Right lobe of liver (tissue), 6 donors: ENCODE measurements at places on chromosomes 3 and 15. TPM values are rescaled to one million over a fixed set of nuclear protein-coding genes. Genes with fewer than 3 reads are reported as not detected.

Gene UBAP1L
- 1.6 TPM for total RNA-seq

Gene CRBN
- 26.1 TPM for total RNA-seq

Gene SOX14
- not detected for total RNA-seq

Gene SIDT1
- total RNA-seq, result 0.53 TPM

Gene CRABP1
- not detected for total RNA-seq

Gene GPR176
- 0.97 TPM for total RNA-seq

Gene LYZL4
- total RNA-seq, result not detected

Gene SCG5
- 18.3 TPM for total RNA-seq

Gene CCDC191
- 0.91 TPM for total RNA-seq

Gene ASB14
- total RNA-seq, result not detected

Gene HYAL3
- 7.5 TPM for total RNA-seq

Gene LRRC28
- 21.8 TPM for total RNA-seq

Gene POLR2H
- 27.4 TPM for total RNA-seq

Gene ADGRG7
- 27.2 TPM for total RNA-seq

DNA sequence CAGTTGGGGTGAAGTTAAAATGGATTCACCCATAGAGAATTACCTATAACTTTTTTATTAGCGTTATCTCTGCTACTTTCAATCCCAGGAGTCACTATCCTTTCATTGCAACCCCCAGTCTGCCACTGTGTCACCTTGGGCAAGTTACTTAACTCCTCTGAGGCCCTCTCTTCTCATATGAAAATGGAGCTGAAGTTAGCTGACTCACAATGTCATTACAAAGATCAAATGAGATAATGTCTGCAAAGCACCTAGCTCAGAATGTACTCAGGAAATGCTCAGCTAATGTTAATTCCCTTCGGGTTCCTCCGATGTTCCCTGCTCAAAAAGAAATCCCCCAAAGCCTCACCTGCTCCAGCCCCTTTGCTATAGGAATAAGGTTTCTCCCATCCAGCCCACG is 50.0 kb downstream of the TRIM42 start:
- DNase-seq, result no peak

DNA sequence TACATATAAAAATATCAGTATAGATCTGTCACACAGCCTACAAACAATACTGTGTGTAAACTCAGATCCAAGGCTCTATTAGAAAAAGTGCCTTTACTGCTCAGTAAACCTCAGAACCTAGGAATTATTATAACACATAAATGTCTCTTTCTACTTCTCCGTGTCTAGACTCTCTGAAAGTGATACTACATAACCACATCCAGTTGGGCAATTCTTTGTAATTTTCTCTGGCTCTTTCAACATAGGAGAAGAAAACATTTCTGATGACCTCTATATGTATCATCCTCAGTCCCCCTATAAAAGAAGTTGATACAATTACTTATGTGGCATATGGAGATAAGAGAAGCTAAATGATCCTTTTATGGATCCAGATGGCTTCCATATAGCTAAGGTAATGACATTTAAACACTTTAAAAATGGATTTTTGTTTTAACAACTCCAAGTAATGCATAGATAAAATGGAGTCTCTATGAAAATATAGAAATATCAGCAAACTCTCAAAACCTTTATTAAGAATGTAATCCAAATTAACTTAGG is 104.5 kb downstream of the LSAMP start:
- no peak for DNase-seq

GRCh38 chr3:9452417-9452816 is 55.0 kb downstream of the SETD5 start:
- no peak for DNase-seq

GRCh38 chr15:29712149-29712885 is 110.0 kb downstream of the TJP1 start:
- DNase-seq, result no peak

- DNase-seq, result no peak
Measured at GRCh38 chr3:169362301-169362700, 301.2 kb downstream of the MECOM start.

DNA sequence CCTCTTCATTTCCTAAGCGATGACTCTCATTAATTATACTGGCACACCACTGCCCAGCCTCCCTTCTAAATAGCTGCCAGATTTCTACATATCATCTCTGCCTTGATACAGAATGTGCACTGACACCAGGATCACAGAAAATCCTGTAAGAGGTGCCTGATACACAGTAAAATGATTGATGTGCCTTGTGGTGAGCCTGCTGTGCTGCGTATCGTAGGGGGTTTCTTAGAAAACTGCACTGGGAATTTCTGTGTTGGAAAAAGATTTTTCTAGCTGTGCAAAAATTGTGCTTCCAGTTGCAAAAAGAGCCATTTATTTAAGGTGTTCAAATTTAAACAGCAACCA is 3.0 kb upstream of the PLCH1 start:
- no peak for DNase-seq

- DNase-seq, result no peak
Measured at GRCh38 chr15:97684249-97684648, 276.3 kb upstream of the ARRDC4 start.

- DNase-seq, result no peak
Measured at GRCh38 chr3:103992469-103992868, 1374.2 kb upstream of the ALCAM start.

- DNase-seq, result no peak
Measured at GRCh38 chr15:44066211-44066827, 128.8 kb downstream of the FRMD5 start.

GRCh38 chr3:170465955-170466354 is 47.3 kb downstream of the CLDN11 start:
- no peak for DNase-seq

- DNase-seq, result no peak
Measured at GRCh38 chr3:169090559-169090958, 573.0 kb downstream of the MECOM start.

GRCh38 chr3:113179235-113179824 is 32.0 kb upstream of the BOC start:
- no peak for DNase-seq

DNA sequence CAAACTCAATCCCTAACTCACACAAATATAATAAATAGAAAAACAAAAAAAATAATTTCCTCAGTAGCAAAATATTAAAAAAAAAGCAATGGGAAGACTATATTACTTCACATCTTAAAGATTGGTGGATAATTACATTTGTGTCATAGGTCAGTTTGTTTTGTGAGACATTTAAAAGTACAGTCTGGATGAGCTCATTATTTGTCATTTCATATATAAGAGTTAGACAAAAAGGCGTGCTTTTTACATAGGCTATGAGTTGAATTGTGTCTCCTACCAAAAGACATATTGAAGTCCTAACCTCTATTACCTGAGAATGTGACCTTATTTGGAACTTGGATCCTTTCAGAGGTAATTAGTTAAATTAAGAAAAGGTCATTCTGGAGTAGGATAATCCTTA is 710.1 kb upstream of the CBLB start:
- no peak for DNase-seq

DNA sequence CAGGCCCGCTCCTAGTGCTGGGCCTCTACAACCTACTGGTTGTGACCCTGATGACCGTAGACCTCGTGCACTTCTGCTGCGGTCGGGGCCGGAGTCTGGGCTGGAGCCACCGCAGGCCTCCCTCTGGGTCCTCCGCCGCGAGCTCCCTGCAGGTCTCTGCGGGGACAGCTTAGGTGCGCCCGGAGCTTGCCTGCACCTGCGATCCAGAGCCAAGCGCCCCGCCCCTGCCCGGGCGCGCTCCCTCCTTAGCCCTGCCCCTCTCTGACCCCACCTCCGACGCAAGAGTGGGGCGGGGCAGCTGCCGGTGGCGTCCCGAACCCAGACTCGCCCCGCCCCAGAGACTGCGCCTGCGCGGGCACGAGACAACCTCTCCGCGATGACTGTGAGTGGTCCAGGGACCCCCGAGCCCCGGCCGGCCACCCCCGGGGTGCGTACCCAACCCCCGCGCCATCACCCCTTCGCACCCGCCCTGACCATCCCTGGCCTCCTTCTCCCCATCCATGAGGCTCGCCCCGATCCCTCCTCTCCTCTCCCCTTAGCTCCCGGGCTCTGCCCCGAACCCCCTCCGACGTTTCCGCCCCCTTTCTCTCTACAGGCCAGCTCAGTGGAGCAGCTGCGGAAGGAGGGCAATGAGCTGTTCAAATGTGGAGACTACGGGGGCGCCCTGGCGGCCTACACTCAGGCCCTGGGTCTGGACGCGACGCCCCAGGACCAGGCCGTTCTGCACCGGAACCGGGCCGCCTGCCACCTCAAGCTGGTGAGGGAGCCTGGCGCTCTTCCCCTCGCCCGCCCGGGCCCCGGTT is at the start of gene UNC45A:
UNC45A (plus strand) TSS at position 337 of the 803 bp plus-strand sequence; CDS start at position 377, 40 bp downstream.
- peak; percentile 97 for DNase-seq

DNA sequence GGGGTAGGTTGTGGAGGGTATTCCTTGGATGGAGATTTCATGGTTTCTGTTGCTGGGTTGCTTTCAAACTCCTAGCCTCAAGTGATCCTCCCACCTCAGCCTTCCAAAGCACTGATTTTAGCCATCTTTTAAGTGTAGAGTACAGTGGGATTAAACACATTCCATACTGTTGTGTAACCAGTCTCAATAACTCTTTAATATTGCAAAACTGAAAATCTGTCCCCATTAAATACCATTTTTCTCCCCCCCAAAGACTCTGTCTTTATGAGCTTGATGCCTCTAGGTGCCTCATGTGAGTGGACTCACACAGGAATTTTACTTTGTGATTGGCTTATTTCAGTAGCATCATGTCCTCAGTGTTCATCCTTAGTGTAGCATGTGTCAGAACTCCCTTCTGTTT is 74.7 kb upstream of the ATP10A start:
- no peak for DNase-seq

- DNase-seq, result no peak
Measured at GRCh38 chr3:47669026-47669749, 90.5 kb upstream of the CSPG5 start.

GRCh38 chr15:64934023-64934422 is 22.3 kb downstream of the ANKDD1A start:
- no peak for DNase-seq

GRCh38 chr3:195036574-195036973 is 234.4 kb downstream of the XXYLT1 start:
- no peak for DNase-seq

DNA sequence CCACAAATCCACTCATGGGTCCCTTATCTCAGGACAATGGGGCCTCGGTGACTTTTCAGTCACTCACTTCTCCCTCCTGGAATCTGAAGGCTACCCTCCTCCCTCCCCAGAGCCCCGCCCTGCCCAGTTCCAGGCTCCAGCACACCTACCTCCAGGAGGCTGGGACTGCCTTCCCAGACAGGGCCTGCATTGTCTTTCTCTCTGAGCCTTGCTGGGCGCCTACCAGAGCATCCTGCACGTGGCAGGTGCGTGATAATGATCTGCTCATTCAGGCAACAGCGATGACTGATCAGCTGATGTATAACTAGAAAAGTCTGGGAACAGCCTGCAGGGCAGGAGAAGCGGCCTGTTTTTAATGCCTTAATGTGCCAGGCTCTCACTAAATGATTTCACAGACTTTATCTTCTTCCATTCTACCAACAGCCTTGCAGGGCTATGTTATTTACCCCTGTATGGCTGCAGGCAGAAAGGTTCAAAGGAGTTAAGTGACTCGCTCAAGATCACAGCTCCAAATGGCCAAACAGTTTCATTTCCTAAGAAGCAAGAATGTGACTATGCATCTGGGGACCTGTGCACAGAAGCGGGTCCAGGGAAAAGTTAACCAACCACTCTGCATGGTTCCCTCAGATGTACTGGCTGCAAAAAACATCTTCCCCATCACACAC is 6.3 kb downstream of the ADAMTS17 start:
- DNase-seq, result no peak

- DNase-seq, result peak; percentile 44
Measured at GRCh38 chr3:46565607-46566039, 479 bp downstream of the LRRC2 start.

- no peak for DNase-seq
Measured at GRCh38 chr3:89061259-89061658, 46.2 kb upstream of the EPHA3 start.

DNA sequence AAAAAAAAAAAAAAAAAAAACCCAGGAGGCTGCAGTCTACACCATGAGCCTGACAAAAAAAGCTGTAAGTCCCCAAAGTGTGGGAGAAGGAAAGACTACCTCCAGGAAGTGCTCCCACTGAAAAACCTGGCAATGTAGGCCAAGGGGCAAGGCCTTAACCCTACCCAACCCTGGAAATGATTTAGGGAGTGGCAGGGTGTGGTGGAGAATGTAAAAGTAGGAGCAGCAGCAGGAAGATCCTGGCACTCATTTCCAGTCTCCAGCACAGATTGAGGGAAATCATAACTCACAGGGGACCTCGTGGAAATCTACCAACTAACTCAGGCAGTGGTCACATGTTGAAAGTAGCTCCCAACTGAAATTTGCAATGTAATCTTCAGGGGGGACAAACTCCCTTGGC is 839.5 kb downstream of the EPHA3 start:
- no peak for DNase-seq

DNA sequence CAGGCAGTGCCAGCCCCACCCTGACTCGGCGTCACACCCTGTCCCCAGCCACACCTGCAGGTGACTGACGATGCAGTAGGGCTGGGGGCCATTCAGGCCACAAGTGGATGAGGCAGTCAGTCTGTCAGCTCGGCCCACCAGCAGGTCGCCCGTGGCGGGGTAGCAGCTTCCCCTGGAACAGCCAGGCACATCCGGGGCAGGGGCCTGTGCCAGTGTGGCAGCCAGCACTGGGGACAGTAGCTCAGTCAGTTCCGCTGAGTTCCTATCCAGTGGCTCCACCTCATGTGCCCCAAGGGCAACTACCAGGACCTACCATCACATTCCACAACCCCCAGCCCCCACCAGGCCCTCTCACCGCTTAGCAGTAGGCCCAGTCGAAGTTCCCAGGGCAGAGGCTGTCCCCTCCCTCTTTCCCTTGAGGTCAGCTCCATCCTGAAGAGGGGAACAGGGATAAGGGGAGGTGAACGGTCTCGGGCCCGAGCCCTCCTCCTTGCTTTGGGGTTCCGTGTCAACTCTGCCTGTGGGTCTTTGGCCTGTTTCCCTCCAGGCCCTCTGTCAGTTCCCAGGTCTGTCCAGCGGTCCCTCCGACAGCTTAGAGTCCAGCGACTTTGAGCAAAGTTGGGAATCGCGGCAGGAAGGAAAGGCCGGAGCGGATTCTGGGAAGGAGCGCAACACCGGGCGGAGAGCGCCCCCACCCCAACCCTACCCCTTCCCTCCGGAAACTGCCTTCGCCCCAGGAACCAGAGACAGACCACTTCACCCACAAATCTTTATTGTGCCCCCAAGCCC is at the start of gene LAMB2:
LAMB2 (minus strand) TSS at position 614 of the 789 bp plus-strand sequence; CDS start at position 431, 183 bp downstream.
- peak; percentile 72 for DNase-seq

- DNase-seq, result no peak
Measured at GRCh38 chr3:147729641-147730040, 320.5 kb downstream of the ZIC1 start.

- no peak for DNase-seq
Measured at GRCh38 chr3:54361746-54362283, 239.5 kb downstream of the CACNA2D3 start.

DNA sequence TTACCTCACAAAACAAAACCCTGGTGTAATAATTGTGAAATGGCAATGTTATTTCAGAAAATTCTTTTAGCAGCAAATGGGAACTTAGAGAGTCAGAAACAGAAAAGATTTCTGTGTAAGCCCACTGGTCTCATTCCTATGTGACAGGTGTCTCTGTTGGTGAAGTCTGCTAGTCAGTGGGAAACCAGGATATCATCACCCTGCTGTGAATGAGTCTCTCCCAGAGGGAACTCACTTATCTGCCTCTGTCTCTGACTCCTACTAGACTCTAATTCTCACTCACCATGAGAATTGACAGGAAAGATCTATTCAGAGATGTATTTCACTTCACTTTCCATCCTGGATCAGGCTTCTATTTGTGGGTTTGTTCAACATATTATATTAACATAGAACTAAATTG is 266.0 kb downstream of the EPHA3 start:
- DNase-seq, result no peak
